ENCODE measurements at places on chromosomes 5 and 9. TPM values are rescaled to one million over a fixed set of nuclear protein-coding genes. Genes with fewer than 3 reads are reported as not detected.

DNA sequence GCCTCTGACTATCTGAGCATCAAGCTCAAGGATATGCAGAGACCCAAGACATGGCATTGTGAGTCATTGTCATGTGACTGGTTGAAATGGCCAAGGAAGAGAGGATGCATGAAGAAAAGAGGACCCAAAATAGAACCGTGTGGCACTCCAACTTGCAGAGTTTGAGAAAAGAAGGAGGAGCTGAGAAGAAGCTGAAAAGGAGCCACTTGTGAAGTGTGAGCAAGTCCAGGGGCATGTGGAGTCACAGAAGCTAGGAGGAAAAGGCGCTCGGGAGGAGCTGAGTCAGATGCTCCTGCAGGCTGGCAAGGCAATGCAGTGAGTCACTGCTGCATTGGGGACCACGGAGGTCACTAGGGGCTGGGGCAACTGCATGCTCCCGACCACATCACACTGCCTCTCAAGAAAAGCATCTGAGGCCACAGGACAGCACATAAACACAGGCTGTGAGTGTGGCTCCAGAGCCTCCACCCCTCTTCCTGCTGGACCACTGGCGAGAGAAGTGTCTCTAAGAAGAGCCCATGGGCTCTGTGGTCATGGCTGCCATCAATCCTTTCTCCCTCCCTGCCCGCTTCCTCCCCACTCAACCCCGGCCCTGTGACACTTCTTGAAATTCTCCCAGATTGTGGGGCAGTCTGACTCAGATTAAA lies 197.6 kb downstream of the DRD1 start:
- no peak for DNase-seq

The PAX5 gene
- total RNA-seq, result 0.03 TPM

The INSL4 gene
- not detected for total RNA-seq

The TGFBR1 gene
- 14.5 TPM for total RNA-seq

Data from right cardiac atrium (tissue), 5 donors.